ENCODE measurements at places on chromosomes 6 and 20.

DNA sequence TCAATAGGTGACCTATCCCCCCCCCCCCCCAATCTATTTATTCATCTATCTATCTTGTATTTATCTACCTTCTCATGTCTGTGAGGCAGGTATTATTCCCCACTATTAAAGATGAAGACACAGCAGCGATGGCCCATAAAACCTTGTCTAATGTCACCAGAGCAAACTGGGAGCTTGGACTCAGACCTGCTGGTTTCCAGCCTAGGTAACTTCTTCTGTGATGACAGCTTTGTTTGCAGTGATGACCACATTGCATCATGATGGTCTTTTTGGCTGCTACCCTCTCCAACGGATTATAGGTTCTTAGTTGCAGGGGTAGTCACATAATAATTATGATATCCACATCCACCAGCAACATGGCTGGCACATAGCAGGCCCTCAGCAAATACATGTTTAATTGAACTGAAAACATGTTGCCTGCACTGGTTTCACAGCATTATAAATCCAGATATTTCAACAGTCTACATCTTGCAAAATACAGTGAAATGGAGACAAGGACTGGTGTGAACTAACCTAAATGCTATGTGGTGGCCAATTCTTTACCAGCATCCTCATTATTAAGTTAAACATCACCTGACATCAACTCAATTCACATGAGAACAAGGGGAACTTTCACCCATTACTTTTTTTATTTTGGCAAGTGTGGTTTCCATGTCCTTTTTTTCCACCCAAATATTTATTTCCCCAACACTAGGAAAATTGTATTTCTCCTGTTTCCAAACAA lies 712.5 kb upstream of the NRSN1 start:
- no peak for ATAC-seq

- ATAC-seq, result no peak
Measured at GRCh38 chr6:26493258-26493657, 6.8 kb upstream of the BTN1A1 start.

DNA sequence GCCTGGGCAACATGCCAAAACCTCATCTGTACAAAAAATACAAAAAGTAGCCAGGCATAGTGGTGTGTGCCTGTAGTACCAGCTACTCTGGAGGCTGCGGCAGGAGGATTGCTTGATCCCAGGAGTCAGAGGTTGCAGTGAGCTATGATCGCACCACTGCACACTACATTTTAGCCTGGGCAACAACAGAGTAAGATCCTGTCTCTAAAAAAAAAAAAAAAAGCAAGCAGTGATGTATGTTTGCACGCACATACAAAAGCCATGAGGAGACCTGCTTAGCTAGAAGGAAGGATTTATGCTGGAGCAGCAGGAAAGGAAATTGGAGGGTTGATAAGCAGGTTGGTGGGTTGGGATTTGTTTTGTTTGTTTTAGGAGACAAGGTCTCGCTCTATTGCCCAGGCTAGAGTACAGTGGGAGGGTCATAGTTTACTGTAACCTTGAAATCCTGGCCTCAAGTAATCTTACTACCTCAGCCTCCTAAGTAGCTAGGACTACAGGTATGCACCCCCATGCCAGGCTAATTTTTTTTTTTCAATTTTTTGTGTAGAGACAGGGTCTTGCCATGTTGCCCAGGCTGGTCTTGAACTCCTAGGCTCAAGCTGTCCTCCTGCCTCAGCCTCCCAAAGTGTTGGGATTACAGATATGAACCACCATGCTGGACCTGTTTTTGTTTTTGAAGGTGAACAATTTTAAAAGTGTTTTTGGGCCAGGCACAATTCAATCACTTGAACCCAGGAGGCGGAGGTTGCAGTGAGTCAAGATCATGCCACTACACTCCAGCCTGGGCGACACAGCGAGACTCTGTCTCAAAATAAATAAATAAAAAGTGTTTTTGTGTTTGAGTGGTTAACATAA lies 4.0 kb downstream of the ZSWIM3 start:
- ATAC-seq, result no peak

DNA sequence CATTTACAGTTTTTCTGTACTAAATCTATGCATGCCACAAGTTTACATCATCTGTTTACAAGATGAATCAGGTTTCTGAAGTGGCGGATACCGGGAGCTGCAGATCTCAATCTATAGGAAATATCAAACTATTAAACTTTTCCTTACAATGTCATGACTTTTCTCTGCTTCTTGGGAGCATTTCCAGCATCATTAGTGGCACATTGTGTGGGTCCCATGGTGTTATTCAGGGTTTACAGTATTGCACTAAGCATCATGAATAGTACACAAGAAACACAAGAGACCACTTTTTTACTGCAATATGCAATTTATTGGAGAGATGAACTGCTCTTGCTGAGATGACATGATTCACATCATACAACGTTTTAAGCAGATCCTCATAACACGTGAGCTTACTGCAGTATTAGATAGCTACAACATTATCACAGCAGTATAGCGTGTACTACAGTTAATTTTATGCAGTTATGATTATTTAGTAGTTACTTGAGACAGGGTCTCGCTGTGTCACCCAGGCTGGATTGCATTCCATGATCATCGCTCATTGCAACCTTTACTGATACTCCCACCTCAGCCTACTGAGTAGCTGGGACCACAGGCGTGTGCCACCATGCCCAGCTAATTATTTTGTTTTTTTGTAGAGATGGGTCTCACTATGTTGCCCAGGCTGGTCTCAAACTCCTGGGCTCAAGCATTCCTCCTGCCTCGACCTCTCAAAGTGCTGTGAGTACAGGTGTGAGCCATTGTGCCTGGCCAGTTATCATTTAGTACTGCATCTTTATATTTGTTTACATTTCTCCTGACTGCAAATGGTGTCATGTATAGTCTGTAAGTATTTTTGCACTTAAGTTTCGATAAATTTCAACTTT lies 18.4 kb downstream of the BLTP3A start:
- ATAC-seq, result no peak

DNA sequence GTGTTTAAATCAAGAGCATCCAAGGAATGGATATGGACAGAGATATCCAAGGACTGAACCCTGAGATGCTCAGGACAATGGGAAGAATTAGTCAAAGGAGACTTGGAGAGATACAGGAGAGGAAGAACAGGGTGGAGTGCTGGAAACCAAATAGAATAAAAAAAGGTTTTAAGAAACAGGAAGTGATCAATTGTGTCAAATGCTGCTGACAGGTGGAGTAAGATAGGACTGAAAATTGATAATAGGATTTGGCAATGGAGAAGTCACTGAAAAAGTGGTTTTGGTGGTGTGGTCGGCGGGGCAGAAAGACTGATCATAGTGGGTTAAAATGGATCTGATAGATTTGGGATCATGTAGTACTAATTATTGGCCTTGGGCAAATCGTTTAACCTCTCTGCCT lies 37.9 kb upstream of the PNRC1 start:
- no peak for ATAC-seq

GRCh38 chr6:164753517-164753916 lies 555.9 kb downstream of the C6orf118 start:
- ATAC-seq, result no peak

DNA sequence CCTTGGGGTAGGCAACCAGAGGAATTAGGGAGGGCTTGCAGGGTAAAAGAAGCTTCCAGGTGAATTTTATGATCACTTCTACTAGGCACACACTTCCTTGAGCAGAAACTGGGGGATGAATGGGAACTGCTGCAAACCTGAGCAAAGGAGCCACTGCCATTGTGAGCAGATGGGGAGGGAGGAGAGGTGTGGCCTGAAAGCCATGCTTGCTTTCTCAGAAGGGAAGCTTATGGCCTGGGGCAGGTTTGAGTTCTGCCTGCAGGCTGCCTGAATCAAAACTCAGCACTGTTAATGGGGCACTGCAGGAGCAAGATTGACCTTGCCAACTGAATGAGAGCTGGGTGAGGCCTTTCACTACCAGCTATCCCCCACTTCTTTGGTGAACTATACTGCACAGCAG lies 328.1 kb downstream of the NKAIN2 start:
- ATAC-seq, result no peak

GRCh38 chr6:32844839-32845383 lies 1.1 kb upstream of the PSMB8 start:
- ATAC-seq, result peak; percentile 2

- no peak for ATAC-seq
Measured at GRCh38 chr6:44298055-44298803, 14.9 kb downstream of the AARS2 start.

DNA sequence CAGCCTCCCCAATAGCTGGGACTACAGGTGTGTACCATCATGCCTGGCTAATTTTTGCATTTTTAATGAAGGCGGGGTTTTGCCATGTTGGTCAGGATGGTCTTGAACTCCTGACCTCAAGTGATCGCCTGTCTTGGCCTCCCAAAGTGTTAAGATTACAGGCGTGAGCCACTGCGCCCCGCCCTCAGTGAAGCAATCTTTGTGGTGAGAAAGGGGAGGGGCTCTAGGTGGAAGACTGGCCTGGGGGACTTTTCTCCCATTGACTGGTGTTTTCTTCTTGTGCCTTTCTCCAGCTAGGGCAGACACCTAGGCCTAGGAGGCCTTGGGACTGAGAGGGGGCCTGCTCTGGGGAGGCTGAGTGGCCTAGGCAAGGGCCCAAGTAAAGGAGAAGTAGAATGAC lies 84.1 kb downstream of the DNAAF9 start:
- no peak for ATAC-seq

DNA sequence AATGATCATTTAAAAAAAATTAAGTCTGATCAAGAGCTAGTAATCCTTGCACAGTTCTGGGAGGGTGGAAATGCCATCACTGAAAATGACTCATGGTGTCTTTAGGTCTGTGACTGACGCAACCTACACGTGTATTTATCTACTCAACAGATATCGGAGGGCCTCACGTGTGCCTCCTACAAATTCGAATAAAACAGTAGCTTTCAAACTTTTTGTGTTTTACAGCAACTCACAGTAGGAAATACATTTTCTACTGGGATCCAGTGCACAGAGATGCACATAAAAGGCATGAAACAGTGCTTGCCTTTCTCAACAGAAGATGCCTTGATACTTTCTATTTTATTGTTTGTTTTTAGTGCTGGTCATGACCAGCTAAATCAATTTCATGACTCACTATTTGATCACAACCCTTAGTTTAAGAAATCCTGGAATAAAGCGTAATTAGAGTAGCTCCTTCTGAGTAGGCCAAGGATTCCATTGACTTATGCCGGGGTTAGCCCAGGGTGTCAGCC lies 210.0 kb upstream of the SNX9 start:
- ATAC-seq, result no peak

- no peak for ATAC-seq
Measured at GRCh38 chr20:43849496-43850186, 65.0 kb upstream of the TOX2 start.

DNA sequence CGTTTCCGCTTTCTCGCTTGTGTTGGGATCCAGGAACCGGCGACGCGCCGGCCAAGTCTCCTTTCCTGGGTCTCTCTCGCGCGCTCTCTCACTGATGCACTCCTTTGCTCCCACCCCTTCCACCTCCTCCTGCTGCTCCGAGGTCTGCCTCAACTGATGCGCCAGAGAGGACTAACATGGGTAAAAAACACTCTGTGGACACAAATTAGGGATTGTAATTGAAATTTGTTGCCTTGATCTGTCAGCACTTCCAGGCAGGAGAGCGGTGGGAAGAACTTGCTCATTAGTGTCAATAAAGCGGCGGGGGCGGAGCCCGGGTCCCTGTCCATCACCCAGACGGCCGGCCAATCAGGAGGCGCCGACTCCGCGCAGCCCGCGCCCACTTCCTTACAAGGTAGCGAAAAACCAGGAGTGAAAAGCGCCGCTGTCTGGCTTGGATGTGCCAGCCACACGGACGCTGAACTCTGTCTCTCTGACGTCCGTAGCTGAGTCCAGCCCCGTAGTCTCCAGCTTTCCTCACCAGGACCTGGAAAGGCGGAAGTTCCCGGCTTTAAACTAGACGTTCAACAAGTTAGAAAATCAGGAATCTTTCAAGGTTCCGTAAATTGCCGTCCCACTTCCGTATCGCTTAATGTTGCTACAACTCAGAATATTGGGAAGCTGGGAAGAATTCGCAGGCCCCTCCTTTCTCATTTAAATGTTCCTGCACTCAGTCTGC lies at the start of gene TBX18:
Gene TBX18 (minus strand): TSS at position 267 of the 718 bp plus-strand sequence. CDS start 417 bp downstream, outside the sequence.
- ATAC-seq, result no peak

GRCh38 chr6:16700202-16700915 lies 60.9 kb downstream of the ATXN1 start:
- ATAC-seq, result peak; percentile 52

DNA sequence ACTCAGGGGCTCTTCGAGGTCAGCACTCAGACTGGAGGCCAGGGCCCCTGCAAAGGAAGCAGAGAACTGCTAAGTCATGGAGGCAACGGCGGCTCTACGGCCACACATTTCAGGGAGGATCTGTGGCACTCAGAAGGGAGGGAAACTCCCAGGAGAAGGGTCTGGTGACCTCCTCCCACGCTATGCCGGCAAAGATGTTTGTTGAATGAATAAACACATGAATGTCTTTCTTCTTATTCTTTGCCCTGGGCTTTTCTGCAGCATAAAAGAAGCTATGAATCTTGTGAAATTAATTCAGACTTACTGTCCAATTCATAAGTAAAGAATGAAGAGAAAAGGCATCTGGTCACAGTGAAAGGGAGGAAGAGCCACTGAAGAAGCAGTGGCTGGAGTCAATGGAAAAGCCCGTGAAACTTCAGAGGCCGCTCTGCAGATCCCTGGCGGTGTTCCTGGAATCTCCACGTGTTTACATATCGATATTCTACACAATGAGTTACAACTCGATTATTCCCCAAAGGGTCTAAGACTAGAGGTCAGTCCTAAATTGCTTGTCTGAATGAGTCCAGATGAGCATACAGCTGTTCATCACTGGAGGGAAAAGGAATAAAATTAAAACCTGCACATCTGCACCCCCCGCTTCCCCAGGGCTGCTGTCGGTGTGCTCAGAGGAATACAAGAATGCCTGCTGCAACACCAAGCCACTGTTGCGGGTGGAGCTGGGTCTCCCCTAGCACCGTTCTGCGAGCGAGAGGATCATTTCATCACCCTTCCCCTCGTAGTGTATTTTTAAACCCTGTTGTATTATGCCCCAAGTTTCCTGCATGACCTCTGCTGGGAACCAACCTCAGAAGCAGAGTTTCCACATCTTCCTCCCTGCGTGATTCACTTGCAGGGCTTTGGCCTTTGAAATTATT lies 25.6 kb downstream of the INSM1 start:
- ATAC-seq, result no peak

DNA sequence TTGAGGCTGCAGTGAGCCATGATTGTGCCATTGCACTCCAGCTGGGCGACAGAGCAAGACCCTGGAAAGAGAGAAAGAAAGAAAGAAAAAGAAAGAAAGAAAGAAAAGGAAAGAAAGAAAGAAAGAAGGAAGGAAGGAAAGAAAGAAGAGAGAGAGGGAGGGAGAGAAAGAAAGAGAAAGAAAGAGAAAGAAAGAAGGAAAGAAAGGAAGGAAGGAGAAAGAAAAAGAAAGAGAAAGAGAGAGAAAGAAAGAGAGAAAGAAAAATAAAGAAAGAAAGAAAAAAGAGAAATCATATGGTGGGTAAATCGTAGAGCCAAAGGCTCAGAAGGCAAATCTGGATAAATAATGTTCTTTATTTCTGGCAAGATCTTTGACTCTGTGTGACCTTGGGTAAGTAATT lies 53.4 kb downstream of the CD40 start:
- no peak for ATAC-seq

GRCh38 chr6:119586250-119586882 lies 236.8 kb upstream of the MAN1A1 start:
- peak; percentile 93 for ATAC-seq

- ATAC-seq, result no peak
Measured at GRCh38 chr6:66198062-66198624, 491.1 kb upstream of the EYS start.
